ENCODE measurements at places on chromosomes 1 and 21.

DNA sequence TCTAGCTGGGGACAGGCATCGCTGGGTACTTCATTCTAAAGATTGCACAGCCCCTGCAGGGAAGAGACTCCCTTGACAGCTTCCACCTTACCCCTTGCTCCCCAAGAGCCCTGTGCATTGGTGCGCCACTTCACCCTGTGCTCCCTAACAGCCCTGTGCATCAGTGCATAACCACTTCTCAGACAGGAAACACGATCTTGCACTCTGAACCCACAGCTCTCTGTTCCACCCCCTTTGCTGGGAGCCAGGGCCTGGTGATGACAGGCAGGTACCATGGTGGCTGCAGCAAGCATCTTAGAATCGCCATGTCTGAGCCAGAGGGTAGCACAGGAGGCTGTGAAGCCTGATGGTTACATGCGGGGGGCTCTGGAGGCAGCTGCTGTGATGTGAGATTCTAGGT lies 5.0 kb downstream of the ALPL start:
- no peak overlapping the region for H3K27ac ChIP-seq
- no peak overlapping the region for H3K4me3 ChIP-seq
- H3K36me3 ChIP-seq: no peaks in the 10 kb centered on the region
- no peak for DNase-seq
- peaks cover 35% of the 10 kb centered on the region for H3K4me1 ChIP-seq

GRCh38 chr1:59779949-59780348 lies 34.8 kb upstream of the HOOK1 start:
- no peak for DNase-seq
- no peaks in the 10 kb centered on the region for H3K36me3 ChIP-seq
- no peak overlapping the region for H3K27ac ChIP-seq

DNA sequence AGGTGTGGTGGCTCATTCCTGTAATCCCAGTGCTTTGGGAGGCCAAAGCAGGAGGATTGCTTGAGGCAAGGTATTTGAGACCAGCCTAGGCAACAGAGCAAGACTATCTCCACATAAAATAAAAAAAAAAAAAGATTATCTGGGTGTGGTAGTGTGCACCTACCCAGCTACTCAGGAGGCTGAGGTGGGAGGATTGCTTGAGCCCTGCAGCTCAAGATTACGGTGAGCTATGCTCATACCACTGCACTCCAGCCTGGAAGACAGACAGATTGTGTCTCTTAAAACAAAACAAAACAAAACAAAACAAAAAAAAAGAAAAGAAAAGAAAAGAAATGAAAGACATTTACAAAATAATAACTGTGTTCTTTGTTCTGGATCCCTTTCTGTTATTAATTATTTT lies 6.1 kb upstream of the TLCD4 start:
- H3K36me3 ChIP-seq: no peaks in the 10 kb centered on the region
- H3K27ac ChIP-seq: no peak overlapping the region
- H3K4me3 ChIP-seq: no peak overlapping the region

DNA sequence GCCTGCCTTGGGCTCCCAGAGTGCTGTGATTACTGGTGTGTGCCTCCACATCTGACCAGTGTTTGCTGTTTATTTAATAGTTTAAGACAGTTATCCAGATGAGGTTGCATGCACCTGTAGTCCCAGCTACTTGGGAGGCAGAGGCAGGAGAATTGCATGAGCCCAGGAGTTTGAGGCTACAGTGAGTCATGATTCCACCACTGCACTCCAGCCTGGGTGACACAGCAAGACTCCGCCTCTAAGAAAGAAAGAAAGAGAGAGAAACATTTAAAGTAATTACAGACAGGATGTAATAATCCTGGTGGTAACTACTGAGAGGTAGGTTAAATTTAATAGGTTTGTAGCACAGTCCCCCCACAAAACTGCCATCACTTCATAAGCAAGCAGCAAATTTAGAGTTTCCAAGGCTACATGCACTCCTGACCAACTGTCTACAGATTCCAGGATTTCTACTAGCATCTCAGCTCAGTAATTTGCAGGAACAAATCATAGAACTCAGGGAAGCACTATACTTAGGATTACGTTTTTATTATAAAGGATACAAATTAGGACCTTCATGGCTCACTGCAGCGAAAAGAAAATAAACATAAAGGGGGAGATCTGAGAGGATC lies 89.6 kb downstream of the PKN2 start:
- peaks cover 7% of the 10 kb centered on the region for H3K36me3 ChIP-seq
- peaks cover 12% of the 10 kb centered on the region for H3K4me1 ChIP-seq
- H3K27ac ChIP-seq: peak overlapping the region; percentile 44
- H3K27me3 ChIP-seq: no peaks in the 10 kb centered on the region
- peak; percentile 69 for DNase-seq

DNA sequence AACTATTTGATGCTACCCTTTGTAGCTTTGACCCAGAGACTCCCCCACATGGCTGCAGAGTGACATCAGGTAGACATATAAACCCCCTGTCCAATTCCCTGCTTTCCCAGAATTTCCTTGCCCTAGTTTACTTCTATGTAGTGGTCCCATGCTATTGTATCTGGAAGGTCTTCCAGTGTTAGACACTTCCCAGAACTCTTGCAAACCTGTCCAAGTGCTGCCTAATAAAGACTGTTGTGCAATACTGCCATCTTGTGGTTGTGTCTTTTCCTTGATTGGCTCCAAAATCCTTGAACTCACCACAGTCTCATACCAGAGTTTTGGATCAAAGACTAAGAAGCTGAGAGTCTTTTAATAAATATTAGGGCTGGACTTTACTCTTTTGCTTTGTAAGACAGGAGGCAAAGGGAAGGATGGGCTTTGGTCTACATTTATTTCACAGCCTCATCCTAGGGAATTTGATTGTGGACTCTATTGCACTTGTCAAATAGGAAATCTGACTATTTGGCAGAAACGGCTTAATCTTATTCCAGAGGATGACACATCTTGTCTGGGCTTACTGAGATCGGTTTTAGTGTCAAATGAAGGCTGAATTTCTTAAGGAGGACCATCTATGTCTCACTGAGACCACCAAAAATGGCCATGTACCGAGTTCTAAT lies 169.9 kb downstream of the LRRC7 start:
- H3K27ac ChIP-seq: no peak overlapping the region
- H3K4me1 ChIP-seq: no peaks in the 10 kb centered on the region
- no peaks in the 10 kb centered on the region for H3K27me3 ChIP-seq
- no peak overlapping the region for H3K4me3 ChIP-seq

DNA sequence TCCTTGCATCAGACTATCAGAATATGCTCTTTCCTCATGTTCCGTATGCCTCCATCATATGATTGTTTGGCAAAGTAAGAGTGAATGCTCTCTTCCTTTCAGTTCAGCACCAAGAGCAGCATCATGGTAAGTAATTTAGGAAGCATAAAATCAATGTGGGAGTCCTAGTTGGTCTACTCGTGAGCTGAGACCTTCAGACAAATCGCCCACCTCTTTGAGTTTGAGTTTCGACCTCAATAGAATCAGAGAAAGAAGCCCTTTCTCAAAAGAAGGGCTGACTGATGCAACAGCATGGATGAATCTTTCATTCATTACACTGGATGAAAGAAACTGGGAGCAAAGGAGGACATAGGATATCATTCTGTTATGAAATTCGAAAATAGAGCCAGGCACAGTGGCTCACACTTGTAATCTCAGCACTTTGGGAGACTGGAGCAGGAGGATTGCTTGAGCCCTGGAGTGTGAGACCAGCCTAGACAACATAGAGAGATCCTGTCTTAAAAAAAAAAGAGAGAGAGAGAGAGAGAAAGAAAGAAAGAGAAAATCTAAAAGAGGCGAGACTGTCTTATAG lies 112.5 kb downstream of the ZC3H11B start:
- H3K4me1 ChIP-seq: peaks cover under 1% of the 10 kb centered on the region
- no peak for DNase-seq
- H3K36me3 ChIP-seq: no peaks in the 10 kb centered on the region
- no peaks in the 10 kb centered on the region for H3K27me3 ChIP-seq
- no peak overlapping the region for H3K4me3 ChIP-seq
- H3K27ac ChIP-seq: no peak overlapping the region

- DNase-seq: no peak
- H3K4me3 ChIP-seq: no peak overlapping the region
- H3K27ac ChIP-seq: no peak overlapping the region
- H3K4me1 ChIP-seq: no peaks in the 10 kb centered on the region
- H3K27me3 ChIP-seq: no peaks in the 10 kb centered on the region
Measured at GRCh38 chr21:24148461-24148860, 1458.8 kb downstream of the MRPL39 start.

GRCh38 chr1:101259744-101260148 lies 22.9 kb downstream of the S1PR1 start:
- no peak overlapping the region for H3K4me3 ChIP-seq
- no peaks in the 10 kb centered on the region for H3K27me3 ChIP-seq
- H3K27ac ChIP-seq: peak overlapping the region; percentile 79

DNA sequence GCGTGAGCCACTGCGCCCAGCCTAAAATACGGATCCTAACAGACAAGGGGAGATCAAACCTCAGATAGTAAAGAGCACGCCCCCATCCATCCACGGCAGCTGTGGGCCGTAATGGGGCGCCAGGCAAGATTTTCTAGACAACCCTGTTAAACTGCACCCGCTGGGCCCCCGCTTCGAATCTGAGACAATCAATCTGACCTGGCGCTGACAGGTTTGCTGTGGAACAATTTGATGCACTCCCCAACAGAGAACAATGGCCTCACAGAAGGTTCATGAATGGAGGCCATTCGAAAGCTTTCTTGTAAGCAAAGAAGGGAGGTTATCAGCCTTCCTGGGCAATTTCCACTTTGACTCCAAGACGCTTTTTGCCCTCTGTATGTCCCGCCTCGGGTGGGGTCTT lies 30.5 kb downstream of the CLSTN1 start:
- no peak for DNase-seq
- H3K27me3 ChIP-seq: no peaks in the 10 kb centered on the region
- no peak overlapping the region for H3K4me3 ChIP-seq

GRCh38 chr1:186834399-186834958 lies 5.7 kb downstream of the PLA2G4A start:
- no peak for DNase-seq
- no peaks in the 10 kb centered on the region for H3K4me1 ChIP-seq
- H3K36me3 ChIP-seq: no peaks in the 10 kb centered on the region
- no peak overlapping the region for H3K4me3 ChIP-seq
- no peaks in the 10 kb centered on the region for H3K27me3 ChIP-seq

GRCh38 chr1:223079498-223079897 lies 63.5 kb downstream of the TLR5 start:
- H3K27ac ChIP-seq: no peak overlapping the region
- H3K4me1 ChIP-seq: no peaks in the 10 kb centered on the region
- no peaks in the 10 kb centered on the region for H3K36me3 ChIP-seq
- DNase-seq: peak; percentile 62
- H3K27me3 ChIP-seq: peaks cover 29% of the 10 kb centered on the region

GRCh38 chr1:93805027-93805610 lies 73.9 kb downstream of the DNTTIP2 start:
- no peaks in the 10 kb centered on the region for H3K27me3 ChIP-seq
- no peaks in the 10 kb centered on the region for H3K36me3 ChIP-seq
- peak overlapping the region; percentile 54 for H3K4me3 ChIP-seq

DNA sequence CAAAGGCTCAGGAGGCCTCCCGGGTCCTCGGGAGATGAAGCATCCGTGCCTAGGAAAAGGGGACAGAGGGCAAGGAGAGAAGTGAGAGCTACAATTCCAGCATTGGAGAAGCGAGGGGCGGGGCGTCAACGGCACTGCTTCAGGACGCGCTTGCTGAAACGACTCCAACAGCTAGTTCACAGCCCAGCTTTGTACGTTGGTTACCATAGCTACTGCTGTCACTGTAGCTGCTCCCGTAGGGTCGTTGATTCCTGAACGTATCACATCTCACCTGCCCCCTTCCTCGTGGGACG lies 63.1 kb downstream of the TOR1AIP2 start:
- H3K36me3 ChIP-seq: no peaks in the 10 kb centered on the region
- peaks cover 56% of the 10 kb centered on the region for H3K27me3 ChIP-seq
- no peak overlapping the region for H3K27ac ChIP-seq
- peak; percentile 93 for DNase-seq
- peak overlapping the region; percentile 70 for H3K4me3 ChIP-seq

DNA sequence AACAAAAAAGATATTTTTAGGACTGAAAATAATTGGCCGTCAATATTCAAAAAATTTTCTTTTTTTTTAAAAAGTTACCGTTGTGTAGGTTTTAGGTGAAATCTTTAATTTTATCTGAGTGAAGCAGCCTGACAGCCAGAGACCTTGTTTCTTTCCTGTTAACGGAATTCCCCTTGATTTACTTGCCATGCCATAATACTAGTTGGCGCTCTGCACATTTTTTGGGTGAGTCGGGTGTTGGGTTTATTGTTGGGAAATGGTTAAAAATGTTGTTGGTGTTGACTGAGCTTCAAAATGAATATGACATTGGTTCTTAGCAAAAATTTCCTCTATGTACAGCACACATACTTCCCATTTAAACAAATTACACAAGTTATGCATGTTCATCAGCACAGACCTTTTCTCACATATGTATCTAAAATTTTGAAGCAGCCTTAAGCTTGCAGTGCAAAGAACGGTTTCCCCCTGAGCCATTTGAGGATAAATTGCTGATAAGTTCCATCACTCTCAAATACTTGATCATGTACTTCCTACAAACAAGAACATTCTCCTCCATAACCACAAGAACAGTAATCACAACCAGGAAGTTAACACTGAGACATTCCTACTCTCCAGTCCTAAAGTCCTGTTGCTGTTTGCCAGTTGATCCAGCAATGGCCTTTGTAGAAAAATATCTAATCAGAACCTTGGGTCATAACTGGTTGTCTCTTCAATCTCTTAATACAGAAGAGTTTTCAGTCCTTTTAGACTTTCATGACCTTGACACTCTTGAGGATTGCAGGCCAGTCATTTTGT lies 34.2 kb downstream of the CAMTA1 start:
- H3K4me1 ChIP-seq: no peaks in the 10 kb centered on the region
- no peaks in the 10 kb centered on the region for H3K27me3 ChIP-seq

GRCh38 chr1:11334261-11334804 lies 61.3 kb downstream of the UBIAD1 start:
- H3K27me3 ChIP-seq: peaks cover 11% of the 10 kb centered on the region
- H3K4me3 ChIP-seq: no peak overlapping the region
- H3K27ac ChIP-seq: no peak overlapping the region
- no peaks in the 10 kb centered on the region for H3K4me1 ChIP-seq
- DNase-seq: peak; percentile 71
- H3K36me3 ChIP-seq: no peaks in the 10 kb centered on the region

DNA sequence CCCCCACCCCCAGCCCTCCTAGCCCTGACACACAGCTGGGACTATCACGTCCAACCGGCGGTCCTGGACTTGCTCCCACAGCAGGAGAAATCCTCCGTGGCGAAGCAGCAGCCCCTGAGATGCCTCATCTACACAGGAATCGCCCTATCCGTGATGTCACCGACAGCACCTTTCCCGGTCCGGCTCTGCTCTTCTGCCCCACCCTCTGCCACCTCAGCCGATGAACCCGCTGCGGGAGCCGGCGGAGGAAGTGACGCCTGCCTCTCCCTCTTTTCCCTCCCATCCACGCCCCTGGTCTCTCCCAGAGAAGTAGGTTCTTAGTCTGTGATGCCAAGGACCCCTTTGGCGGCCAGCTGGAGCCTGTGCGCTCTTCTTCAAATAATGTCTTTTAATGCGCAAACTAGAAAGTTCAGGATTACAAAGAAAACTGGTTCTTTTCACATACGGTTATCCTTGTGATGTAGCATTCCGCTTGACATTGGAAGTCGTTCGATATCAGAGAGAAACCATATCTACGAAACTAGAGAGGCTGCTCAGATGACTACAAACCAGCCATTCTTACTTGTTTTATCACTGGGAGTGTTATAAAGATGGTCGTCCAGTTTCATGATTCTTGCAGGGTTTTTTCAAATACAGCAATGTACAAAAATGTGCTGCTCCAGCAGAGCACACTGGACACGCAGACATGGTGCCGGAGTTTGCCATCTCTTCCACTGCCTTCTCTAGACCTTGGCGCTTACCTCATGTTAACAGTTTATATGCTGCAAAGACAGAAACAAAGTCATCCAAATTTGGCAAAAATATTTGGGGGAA lies 120.3 kb downstream of the PPIAL4G start:
- peak; percentile 49 for DNase-seq
- no peak overlapping the region for H3K27ac ChIP-seq
- H3K4me3 ChIP-seq: peak overlapping the region; percentile 42
- H3K4me1 ChIP-seq: no peaks in the 10 kb centered on the region
- H3K27me3 ChIP-seq: peaks cover 20% of the 10 kb centered on the region

Data from osteoblast (primary cell).